ENCODE measurements at places on chromosomes 16 and 17.
A peak's percentile ranks its signal among the peaks of the same experiment; 100 is the strongest.

DNA sequence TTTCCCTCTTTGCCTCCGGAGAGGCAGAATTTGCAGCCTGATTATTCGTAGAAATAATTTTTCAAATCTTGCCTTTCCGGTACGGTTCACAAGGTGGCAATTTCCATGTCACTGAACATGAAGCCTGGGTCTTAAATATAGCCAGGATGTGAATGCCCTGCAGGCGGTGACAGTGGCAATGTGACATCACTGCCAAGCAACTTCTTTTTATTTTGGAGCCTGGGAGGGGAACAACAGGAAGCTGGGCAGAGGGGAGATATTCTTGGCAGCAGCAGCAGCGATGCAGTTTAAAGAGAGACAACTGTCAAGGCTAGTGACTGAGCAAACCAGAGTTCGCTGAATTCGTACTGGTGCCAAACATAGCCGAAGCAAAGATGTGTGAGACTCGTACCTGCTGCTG is 171.1 kb downstream of the SNX29 start:
- no peak for DNase-seq

- no peak for DNase-seq
Measured at GRCh38 chr16:70151941-70152509, 21.6 kb upstream of the CLEC18C start.

- no peak for DNase-seq
Measured at GRCh38 chr16:59111280-59111679, 377.2 kb upstream of the GOT2 start.

GRCh38 chr17:41537990-41538389 is 9.9 kb upstream of the KRT19 start:
- no peak for DNase-seq

DNA sequence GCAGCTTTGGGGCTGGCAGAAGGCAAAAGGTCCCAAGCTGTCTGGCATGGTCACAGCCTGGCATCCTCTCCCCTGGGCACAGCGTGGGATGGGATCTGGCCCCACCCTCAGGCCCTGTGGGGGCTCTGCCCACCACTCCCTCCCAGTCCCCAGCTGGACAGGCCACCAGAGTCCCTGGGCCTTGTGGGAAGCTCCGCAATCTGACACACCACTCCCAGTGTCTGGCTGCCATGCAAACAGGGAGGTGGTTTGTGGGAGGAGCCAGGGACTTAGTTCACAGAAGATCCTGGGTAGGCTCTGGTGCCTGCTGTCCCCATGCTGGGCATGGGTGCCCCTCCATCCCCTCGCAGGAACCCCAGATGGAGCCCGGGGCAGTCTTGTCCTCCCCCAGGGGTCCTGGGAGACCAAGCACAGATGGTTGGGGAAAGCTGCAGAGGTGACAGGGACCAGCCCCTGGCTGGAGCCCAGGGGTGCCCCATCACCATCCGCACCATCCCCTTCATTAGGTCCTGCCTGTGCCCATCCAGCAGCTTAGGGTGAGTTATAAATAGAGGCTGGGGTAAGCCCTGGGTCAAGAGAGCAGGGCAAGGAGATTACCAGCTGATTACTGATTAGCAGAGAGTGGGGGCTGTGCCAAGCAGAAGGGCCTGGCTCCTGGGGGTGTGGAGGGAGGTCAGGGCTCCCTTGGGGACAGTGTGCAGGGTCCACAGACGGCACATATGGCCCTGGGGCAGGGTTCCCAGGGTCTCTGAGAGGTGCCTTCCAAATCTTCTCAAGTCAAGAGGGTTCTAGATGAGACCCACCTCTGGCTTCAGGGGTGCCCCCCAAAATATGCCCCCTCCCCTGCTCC is 6.2 kb downstream of the FSCN2 start:
- no peak for DNase-seq

DNA sequence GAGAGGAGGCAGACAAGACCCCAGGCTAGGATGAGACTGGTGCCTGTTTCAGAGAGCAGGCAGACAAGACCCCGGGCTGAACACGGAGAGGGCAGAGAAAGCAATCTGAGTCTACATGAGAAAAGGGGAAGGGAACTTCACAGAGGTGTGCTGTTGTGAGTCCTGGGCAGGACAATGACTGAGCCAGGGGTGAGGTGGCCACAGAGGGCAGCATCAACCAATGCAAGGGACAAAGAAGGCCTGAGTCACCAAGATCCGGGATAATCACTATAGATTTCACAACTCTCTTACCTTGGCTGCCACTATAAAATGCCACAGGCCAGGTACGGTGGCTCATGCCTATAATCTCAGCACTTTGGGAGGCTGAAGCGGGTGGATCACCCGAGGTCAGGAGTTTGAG is 89.0 kb downstream of the SLC39A11 start:
- no peak for DNase-seq

- DNase-seq: no peak
Measured at GRCh38 chr16:1790611-1791255, 2.8 kb downstream of the IGFALS start.

GRCh38 chr17:74089869-74090464 is 113.5 kb upstream of the RPL38 start:
- peak; percentile 35 for DNase-seq

DNA sequence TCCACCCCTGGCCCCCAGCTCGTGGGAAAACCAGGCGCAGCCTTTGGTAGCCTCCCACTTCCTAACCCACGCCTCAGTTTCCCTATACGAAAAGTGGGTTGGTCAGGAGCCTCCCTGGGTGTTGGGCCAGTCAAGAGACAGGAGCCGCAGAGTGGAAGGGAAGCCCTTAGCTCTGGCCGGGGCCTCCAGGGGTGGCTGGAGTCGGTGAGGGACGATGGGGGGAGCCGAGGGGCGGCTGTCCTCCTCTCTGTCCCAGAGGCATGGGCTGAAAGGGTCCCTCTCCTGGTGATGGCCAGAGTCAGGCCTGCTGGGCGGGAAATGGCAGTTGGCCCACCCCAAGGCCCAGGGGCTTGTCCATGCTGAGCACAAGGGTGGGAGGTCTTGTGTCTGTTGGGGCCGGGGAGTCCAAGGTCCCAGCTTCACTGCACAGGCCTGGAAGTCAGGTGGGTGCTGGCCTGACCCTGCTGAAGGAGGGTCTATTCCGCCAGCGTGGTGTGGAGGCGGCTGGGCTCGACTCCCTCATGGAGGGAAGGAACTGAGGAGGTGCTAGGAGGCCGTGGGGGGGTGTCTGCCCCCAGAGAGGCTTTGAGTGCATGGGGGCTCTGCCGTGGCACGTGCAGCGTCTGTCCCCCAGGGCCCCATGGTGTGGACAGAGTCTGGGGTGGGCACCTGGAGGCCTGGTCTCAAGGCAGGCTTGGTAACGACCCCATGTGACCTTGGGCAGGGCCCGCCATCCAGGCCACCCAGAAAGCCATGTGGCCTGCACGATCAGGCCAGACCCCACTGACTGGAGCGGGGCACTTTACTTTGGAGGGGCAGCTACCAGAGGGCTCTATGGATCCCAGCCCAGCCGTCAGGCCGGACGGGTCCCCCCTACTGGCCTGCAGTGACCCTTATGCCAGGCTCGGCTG is 1.1 kb downstream of the SLC16A3 start:
- DNase-seq: no peak

- DNase-seq: no peak
Measured at GRCh38 chr16:77584205-77584859, 138.0 kb upstream of the NUDT7 start.

- DNase-seq: no peak
Measured at GRCh38 chr16:89035669-89036570, 57.7 kb upstream of the ACSF3 start.

DNA sequence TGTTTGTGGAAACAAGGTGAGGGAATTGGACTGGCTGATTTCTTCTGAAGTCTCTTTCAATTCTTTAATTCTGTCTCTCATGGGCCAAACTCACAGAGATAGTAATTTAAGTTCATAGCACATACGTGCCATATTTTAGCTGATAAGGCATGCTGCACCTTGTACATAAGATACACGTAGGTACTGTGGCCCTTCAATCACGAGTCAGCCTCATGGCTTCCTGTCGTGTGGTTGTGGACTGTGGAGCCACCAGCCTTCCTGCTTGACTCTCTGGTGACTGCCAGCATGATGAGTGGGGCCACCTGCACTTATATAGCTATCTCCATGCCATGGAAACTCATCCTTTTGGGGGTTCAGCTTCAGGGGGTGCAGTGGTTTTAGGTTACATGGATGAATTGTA is 25.1 kb downstream of the KSR1 start:
- DNase-seq: no peak
